Skin of body (tissue), 3 donors: ENCODE measurements at places on chromosomes 5 and 9. TPM values are rescaled to one million over a fixed set of nuclear protein-coding genes. Genes with fewer than 3 reads are reported as not detected.

GRCh38 chr5:58927181-58927580 is 344.3 kb downstream of the RAB3C start:
- DNase-seq = no peak

DNA sequence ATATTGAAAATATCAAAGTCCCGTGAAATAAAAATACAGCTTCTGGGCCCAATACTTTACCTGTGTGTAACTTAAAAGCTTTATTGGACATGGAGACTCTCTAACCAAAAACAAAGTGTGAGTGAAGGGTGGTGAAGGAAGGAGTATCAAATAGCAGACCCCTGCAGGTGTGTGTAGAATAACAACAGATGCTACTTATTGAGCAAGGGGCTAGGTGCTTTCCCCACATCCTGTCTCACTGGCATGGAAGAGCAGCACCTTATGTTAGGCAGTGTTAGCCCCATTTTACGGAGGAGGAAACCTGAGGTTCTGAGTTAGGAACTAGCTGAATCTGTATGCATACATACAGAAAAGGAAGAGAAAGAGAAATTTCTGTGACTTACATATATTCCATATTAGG is 21.8 kb downstream of the SLIT3 start:
- DNase-seq = no peak

DNA sequence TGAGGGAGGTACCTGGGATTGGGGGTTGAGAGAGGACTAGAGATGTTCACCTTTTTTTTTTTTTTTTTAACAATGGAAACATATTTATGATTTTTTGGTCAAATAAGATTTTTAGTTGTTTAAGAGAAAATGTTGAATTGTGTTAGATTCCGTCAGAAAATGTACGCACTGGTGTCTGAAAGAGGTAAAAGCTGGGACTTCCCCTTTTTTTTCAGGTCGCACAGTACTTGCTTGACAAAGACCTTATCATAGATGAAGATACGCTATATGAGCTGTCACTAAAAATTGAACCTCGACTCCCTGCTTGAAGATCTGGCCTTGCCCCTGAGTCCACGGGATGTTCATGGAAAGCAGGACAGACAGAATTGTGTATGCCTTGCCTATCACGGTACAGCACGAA is 7.7 kb upstream of the CKMT2 start:
- DNase-seq = no peak

The SNX24 gene
- total RNA-seq = 15.7 TPM

- DNase-seq = no peak
These were observed 25.8 kb upstream of the PRXL2C start for GRCh38 chr9:96680812-96681499.
